ENCODE measurements at places on chromosomes 4 and X.
A peak's percentile ranks its signal among the peaks of the same experiment; 100 is the strongest.

DNA sequence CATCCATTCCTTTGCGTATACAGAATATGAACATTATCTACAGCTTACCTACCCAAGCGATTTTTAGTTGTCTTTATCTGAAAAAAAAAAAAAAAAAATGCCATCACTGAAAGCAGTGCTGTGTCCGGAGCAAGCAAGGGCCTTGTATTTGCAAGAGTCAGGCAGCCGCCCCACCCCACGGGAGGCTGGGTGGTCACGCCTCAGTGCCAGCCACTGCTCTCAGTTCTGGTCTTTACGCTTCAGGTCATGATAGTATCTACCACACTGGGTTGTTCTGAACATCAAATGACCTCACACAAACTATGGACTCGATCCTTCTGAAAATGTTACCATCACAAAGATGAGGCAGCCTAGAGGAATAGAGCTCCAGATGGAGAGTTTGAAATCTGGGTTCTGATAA lies 62.7 kb upstream of the HELT start:
- no peak for DNase-seq

- no peak for DNase-seq
Measured at GRCh38 chr4:105192474-105192873, 45.8 kb downstream of the TET2 start.

GRCh38 chr4:33116871-33117270 lies 2396.7 kb downstream of the PCDH7 start:
- no peak for DNase-seq

DNA sequence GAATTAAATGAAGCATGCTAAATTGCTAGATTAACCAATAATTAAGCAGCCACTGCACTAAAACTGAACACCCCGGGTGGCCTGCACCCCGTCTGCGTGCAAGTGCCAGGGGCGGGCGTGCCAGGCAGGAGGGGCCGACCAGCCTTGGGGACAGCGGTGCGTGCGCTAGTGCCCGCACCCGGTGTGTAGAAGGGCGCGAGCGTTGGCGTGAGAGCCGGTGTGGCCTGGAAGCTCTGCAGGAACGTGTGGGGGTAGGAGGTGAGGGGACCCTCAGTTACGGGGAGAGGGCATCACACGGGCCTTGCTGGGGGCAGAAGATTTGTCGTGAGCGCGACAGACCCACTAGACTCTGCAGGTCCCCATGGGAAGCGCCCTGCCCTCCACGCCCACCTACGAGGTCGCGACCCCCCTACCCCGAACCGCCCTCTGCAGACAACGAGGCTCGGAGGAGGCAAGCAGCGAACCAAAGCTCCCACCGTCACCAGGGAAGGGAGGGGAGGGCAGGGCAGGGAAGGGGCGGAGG lies 105.8 kb downstream of the FAM53A start:
- DNase-seq = no peak

- DNase-seq = peak; percentile 70
Measured at GRCh38 chr4:181952478-181952877, 290.7 kb upstream of the TENM3 start.

DNA sequence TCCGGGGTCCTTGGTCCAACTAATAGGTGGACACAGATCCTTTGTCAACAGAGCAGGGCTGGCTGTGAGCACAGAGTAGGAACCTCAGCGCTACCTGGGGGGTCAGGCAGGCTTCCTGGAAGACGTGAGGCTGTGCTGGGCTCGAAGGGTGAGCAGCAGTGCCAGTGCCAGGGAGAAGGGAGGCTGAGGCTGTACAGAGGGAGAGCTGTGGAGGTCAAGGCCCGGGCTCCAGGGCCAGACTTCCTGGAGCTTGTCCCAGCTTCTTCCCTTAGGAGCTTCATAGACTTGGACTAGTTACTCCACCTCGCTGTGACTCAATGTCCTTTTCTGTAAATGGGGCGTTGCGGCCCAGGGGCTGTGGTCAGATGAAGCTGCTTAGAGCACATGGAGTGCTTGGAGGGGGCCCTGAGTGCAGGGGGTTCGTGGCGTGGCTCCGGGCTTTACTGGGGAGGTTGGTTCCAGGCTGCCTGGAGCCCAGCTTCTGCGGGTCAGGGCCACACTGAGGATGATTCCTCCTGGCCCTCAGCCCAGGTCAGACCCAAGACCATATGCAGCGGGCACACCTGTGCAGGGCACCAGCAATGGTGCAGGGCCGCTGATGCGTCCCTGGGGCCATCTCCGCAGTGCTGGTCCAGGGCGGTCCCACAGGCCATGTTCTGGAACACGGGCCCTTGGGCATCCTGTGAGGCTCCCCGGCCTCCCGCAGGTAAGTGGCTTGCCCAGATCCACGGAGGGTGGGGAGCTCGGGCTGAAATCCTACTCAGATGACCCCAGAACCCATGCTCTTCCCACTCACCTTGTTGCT lies 98.1 kb downstream of the DCTD start:
- DNase-seq = no peak

- no peak for DNase-seq
Measured at GRCh38 chrX:6095469-6095868, 133.2 kb downstream of the NLGN4X start.

- DNase-seq = no peak
Measured at GRCh38 chr4:110953191-110953590, 330.3 kb upstream of the PITX2 start.

- no peak for DNase-seq
Measured at GRCh38 chr4:23388699-23389395, 501.0 kb downstream of the PPARGC1A start.

GRCh38 chr4:1187182-1187581 lies 14.8 kb upstream of the SPON2 start:
- DNase-seq = no peak

DNA sequence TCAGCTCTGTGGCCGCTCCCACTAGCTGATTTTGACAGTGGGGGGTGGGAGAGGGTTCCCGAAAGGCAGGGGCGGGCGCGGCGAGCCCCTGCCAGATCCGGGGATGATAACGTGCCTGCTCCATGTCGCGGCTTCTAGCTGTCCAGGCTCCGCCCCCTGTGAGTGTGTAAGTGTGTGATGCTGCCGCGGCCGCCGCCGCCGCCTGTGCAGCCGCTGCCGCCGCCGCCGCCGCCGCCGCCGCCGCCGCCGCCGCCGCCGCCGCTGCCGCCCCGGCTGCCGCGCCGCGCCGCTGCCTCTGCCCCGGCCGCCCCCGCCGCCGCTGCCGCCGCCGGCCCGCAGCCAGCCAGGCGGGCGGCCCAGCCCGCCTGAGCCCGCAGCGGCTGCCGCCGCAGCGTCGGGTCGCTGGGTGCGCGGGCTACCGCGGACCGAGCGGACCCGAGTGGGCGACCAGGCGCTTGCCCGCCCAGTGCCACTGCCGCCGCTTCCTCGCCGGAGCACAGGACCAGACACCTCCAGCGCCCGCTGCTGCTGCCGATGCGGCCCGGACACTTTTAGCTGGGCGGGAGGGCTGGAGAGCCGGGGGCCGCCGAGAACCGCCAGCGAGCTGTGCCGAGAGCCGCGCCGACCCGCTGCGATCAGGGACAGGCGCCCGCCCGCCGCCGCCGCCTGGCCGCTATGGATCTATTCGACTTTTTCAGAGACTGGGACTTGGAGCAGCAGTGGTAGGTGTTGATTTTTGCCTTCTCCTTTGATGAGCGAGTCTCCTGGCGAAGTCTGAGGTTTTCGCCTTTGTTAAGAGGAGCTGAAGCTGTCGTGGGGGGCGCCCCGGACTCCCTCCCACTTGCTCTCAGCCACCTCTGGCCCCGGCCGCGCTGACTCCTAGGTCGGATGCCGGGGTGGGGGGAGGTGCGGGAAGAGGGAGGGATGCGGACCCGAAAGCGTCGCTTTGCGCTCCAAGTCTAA lies at the start of gene AFF2:
Gene AFF2, plus strand, starts transcription at position 195 of the 963 bp plus-strand sequence. Its CDS starts 481 bp downstream, at position 676.
- DNase-seq = peak; percentile 9

- DNase-seq = no peak
Measured at GRCh38 chr4:120526033-120526432, 396.5 kb downstream of the PRDM5 start.

DNA sequence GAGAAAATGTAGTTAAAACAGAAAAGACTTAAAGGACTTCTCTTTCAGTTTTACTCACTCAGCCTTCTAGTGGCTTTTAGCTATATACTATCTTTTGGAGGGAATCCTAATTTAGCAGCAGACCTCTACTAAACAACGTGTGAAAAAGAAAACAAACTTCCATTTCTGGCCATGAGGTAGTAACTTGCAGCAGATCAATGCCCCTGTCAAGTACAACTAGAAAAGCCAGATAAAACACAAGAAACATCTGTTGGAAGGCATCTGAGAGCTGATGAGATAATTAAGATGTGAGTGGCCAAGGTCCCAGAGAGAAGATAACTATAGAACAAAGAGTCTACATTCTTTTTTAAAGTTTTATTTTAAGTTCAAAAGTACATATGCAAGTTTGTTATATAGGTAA lies 101.7 kb downstream of the CORIN start:
- no peak for DNase-seq

DNA sequence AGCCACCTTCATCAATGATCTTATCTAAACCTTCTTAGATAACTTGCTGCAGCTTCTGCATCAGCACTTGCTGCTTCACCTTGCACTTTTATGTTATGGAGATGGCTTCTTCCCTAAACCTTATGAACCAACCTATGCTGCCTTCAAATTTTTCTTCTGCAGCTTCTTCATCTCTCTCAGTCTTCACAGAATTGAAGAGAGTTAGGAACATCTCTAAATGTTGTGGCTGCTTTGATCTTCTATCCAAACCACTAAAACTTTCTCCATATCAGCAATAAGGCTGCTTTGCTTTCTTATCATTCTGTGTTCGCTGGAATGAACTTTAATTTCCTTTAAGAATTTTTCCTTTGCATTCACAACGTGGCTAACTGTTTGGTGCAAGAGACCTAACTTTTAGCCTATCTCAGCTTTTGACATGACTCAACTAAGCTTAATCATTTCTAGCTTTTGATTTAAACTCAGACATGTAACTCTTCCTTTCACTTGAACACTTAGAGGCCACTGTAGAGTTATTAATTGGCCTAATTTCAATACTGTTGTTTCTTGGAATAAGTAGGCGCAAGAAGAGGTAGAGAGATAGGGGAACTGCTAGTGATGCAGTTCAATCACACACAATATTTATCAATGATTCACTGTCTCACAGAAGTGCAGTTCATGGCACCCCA lies 36.1 kb upstream of the CORIN start:
- DNase-seq = no peak

- DNase-seq = peak; percentile 79
Measured at GRCh38 chrX:53287493-53288138, 6.2 kb upstream of the IQSEC2 start.

DNA sequence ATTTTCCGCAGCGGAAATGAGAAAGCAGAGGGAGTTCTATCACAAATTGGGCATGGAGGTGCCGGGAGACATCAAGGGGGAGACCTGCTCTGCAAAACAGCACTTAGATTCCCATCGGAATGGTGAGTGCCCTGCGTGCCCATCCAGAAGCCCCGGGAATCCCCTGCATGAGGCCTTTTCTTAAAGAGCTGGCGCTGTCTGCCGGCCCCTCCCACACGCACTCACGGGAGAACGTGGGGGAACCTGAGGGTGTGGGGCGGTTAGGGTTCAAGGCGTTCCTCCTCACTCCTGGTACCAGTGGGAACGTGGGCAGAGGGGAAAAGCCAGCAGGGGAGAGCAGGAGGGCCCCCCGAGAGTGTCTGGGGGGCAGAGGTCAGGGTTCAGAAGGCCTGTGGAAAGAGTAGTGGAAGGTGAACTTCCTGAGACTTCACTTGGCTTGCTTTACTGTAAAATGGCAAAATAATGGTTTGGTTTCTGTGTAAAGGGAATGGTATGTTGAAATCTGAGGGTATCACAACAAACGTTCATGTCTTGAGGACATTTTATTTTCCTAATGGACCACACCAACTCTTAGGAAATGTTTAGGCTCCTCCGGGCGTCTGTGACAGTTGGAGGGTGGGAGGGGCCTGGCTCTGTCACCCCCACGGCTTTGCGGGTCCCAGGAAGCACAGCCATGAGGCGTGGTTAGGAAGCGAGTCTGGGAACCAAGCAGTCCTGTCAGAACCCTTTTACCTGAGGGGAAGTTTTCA lies 38.0 kb downstream of the PCGF3 start:
- DNase-seq = no peak

DNA sequence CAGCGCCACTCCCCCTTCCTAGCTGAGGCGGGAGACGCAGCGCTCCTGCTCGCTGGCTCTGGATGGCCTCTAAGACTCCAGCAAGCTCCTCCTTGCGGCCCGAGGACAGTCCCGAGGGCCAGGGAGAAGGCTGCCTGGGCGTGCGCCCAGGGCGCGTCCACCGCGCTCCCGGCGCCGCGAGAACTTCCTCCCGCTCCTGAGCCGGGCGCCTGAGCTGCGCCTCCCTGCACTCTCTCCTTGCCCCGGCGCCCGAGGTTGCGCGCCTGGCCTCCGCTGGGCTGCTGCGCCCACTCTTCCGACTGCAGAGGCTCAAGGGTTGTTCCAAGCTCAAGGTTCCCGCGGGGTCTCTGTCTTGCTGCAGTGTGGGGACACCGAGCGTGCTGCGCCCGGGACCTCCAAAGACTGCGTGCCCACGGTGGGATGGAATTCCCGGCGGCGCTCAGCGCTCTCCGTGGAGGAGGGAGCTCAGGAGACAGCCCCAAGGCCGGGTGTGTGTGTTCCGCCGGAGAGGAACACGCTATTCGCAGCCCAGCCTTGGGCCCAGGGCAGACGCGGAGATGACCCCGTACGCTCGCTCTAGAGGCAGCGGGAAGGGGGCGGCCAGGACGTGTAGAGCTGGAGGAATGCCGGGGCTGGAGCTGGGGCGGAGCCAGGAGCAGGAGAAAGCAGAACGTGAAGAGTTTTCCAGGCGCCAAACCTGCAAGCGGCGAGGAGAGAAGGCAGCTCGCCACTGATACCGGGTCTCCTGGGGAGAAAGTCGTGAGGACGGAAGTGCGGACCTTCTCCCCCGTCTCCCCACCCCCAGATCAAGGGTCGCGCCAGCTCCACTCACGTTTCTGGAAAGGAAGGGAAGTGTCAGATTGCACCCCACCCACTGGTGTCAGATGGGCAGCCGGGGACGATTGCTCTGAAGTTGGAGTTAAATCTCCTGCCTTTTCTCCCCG lies at the start of gene ARHGAP6:
Gene ARHGAP6, minus strand, starts transcription at position 753 of the 944 bp plus-strand sequence. CDS start 1,092 bp downstream, outside the sequence.
- peak; percentile 40 for DNase-seq

DNA sequence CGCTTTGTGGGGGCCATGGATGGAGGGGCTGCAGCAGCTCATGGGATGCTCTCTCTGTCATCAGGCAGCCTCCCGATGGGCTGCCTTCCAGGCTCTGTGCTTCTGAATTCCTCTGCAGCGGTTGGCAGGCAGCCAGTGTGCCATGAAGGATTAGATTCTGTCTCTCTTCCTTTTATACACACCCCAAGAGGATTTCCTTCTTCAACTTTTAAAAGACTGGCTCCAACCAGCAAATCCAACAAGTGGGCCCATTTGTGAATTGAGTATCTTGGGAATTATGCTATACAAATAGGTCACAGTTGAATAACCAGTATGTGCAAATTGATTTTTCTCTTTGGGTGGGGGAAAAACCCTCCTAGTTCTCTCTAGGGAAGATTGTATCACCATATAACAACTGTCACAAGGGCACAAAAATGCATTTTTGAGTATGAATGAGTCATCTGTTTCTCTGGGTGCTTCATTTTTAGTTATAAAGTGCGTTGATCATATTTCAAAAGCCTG lies 96.8 kb upstream of the FAT1 start:
- DNase-seq = peak; percentile 29

- no peak for DNase-seq
Measured at GRCh38 chr4:921830-922331, 10.2 kb downstream of the GAK start.

DNA sequence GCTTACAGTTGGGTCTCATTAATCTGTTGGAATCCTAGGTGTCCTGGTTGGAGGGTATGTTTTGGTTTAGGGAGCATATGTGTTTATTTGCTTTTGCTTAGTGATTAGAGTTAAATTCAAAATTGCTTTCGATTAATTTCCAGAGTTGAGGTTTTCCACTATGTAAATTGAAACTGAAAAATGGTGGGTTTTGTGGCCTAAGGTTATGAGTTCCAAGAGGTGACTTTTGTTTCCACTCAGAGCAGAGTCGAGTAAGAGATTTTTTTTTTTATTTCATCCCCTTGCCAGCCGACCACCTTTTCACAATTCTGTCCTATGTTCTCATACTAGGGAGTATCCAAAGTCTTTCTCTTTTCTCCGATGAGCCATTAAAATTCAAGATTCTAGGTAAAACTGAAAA lies 66.9 kb downstream of the GRIA2 start:
- no peak for DNase-seq
